ENCODE measurements at places on chromosomes 7 and 10. TPM values are rescaled to one million over a fixed set of nuclear protein-coding genes. Genes with fewer than 3 reads are reported as not detected.

LEP gene
- total RNA-seq: under 0.01 TPM

IDI2 gene
- not detected for total RNA-seq

DKK1 gene
- total RNA-seq: 13.6 TPM

HDAC9 gene
- 12.1 TPM for total RNA-seq

CPA4 gene
- total RNA-seq: 5.6 TPM

RHEB gene
- total RNA-seq: 68.7 TPM

FXYD4 gene
- not detected for total RNA-seq

NME8 gene
- not detected for total RNA-seq

ABCC2 gene
- total RNA-seq: 0.53 TPM

HSPA12A gene
- 1.4 TPM for total RNA-seq

PNLIPRP1 gene
- total RNA-seq: not detected

ADRA2A gene
- total RNA-seq: not detected

OPALIN gene
- total RNA-seq: not detected

PDIA4 gene
- 219 TPM for total RNA-seq

CCL24 gene
- not detected for total RNA-seq

GTF2IRD2 gene
- 2.7 TPM for total RNA-seq

PTN gene
- total RNA-seq: 0.26 TPM

CNNM1 gene
- under 0.01 TPM for total RNA-seq

CALY gene
- not detected for total RNA-seq

CYP3A4 gene
- not detected for total RNA-seq

NEUROG3 gene
- not detected for total RNA-seq
